ENCODE measurements at places on chromosomes 3 and 15. TPM values are rescaled to one million over a fixed set of nuclear protein-coding genes. Genes with fewer than 3 reads are reported as not detected.

Gene PTX3
- total RNA-seq = 276 TPM

Gene ITGA11
- 1.0 TPM for total RNA-seq

Gene PAK2
- 21.4 TPM for total RNA-seq

Gene GALNT15
- total RNA-seq = 10.4 TPM

Gene HES1
- total RNA-seq = not detected

Data from bronchus fibroblast of lung (primary cell).